ENCODE measurements at places on chromosomes 16 and 17.

DNA sequence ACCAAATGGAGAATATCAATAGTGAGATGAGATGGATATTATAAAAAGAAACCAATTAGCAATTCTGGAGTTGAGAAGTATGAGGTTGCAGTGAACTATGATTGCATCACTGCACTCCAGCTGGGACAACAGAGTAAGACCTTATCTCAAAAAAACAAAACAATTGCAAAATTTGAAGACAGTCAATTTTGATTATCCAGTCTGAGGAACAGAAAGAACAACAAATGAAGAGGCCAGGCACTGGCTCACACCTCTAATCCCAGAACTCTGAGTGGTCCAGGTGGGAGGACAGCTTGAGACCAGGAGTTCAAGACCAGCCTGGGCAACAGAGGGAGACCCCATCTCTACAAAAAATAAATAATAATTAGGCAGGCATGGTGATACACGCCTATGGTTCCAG lies 35.0 kb downstream of the USP32 start:
- DNase-seq: no peak

GRCh38 chr16:28164140-28164539 lies 47.6 kb downstream of the XPO6 start:
- DNase-seq: no peak

DNA sequence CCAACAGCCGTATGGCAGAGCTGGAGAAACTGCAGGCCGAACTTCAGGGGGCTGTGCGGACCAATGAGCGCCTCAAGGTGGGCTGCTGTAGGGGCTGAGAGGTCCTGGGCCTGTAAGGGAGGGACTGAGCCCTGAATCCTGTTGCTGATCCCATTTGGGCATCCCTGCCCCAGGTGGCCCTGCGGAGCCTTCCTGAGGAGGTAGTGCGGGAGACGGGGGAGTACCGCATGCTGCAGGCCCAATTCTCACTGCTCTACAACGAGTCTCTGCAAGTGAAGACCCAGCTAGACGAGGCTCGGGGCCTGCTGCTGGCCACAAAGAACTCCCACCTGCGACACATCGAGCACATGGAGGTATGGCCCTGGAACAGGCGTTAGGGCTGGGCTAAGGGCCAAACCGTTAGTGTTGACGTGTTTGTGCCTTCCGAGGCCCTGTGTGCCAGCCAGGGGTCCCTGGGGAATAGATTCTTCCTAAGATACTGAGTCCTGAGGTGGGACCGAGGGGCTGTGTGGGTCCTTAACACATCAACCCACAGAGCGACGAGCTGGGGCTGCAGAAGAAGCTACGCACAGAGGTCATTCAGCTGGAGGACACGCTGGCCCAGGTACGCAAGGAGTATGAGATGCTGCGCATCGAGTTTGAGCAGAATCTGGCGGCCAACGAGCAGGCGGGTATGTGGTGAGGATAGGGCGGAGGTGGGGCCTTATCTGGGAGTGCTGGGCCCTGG lies 4.2 kb downstream of the RNF40 start:
- DNase-seq: no peak

DNA sequence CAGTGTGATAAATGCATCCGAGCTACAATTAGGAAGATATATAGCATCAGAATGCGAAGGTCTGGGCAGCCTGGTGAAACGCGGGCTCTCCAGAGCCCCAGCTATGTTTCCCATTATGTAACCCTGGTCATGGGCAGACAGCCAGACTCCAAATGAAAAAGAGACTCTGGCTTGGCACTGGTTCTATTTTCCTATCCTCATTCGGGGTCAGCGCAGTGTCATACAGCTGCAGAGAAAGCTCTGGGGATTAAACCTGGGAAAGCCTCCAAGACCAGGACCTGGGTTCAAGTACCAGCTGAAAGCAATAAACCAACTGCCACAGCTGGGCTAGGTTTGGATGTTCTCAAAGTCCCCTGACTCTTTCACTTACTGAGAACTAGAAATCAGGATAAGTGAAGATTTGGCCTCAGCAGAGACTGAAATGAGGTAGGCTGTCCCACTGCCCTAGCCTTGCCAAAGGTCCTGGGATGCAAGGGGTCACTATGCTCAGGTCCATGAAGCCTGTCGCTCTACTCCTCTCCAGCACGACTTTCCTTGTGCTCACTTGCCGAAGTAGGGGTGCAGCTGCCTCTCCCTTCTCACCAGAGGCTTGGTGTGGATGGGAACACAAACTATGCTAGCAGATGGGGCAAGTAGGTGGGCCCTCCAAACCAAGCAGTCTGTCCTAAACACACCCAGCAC lies 123.8 kb downstream of the SMG6 start:
- no peak for DNase-seq

DNA sequence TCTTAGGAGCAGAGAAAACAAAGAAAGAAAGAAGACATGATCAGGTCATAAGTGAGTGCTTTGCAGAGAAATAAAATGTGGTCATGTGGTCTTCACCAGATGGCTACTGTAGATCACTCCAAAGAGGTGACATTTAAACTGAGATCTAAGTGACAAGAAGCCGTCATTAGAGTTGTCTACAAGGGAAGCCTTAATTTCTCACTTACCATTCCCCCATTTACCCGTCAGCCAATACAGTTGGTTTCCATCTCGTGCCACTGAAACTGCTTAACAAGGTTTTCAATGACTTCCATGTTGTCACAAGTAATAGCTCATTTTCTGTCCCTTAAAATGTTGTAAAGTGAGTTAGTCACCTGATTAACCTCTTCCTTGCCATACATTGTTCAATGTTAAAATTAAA lies 6.4 kb upstream of the LYRM9 start:
- DNase-seq: no peak

DNA sequence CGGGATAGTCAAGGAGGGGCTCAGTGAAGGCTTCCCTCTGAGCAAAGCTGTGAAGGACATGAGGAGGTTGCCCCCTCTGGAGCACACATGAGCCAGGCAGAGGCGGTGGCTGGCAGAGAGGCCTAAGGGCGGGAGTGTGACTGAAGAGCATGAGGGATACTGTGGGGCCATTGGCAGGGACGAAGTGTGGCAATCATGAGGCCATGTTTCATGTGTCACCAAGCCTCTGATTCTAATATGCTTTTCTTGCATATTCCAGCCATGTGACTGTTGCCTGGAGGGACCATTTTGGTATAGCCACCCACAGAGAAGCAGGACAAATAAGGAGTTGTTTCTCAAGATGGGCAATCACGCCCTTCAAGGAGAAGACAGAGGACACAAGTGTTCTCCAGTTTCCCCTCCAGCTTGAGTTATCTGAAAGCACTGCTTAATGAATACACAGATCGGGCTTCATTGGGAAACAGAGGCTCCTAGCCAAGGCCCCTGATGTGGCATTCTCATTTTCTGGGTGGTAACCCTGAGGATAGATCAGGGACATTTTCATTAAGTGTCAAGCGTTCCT lies 68.0 kb downstream of the AKAP1 start:
- no peak for DNase-seq

DNA sequence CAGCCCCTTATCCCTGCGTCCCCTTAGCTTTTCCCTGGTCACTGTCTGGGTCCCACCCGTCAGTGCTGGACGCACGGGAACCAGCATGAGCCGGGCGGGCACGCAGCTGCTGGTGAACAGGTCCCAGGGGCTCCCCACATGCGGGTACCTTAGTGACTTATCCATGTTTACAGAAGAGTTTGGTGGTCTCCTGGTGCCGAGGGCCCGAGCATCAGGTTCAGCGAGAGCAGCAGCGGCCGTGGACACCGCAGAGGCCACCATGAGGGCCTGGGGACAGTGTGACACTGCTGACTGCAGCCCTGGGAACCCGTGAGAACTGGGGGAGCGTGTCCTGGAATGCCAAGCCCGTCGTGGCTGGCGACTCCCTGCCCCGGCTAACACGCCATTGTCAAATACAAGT lies 6.5 kb downstream of the CD7 start:
- no peak for DNase-seq
